ENCODE measurements at places on chromosomes 4 and X. TPM values are rescaled to one million over a fixed set of nuclear protein-coding genes. Genes with fewer than 3 reads are reported as not detected.

XKRX gene
- not detected for total RNA-seq

PARM1 gene
- 23.3 TPM for total RNA-seq

CENPI gene
- 1.8 TPM for total RNA-seq

BTK gene
- 3.5 TPM for total RNA-seq

CLNK gene
- total RNA-seq: not detected

DMP1 gene
- total RNA-seq: not detected

HTN3 gene
- not detected for total RNA-seq

- DNase-seq: no peak
- no peak overlapping the region for H3K4me3 ChIP-seq
- H3K27me3 ChIP-seq: no peaks in the 10 kb centered on the region
- no peaks in the 10 kb centered on the region for H3K4me1 ChIP-seq
Measured at GRCh38 chrX:46354481-46354880, 190.7 kb downstream of the ZNF674 start.

GRCh38 chrX:72270316-72270866 lies 6.7 kb downstream of the RPS4X start:
- no peak for DNase-seq
- H3K27ac ChIP-seq: peak overlapping the region; percentile 14
- no peaks in the 10 kb centered on the region for H3K27me3 ChIP-seq
- H3K4me3 ChIP-seq: no peak overlapping the region
- peaks cover 73% of the 10 kb centered on the region for H3K36me3 ChIP-seq
- peaks cover 34% of the 10 kb centered on the region for H3K4me1 ChIP-seq

DNA sequence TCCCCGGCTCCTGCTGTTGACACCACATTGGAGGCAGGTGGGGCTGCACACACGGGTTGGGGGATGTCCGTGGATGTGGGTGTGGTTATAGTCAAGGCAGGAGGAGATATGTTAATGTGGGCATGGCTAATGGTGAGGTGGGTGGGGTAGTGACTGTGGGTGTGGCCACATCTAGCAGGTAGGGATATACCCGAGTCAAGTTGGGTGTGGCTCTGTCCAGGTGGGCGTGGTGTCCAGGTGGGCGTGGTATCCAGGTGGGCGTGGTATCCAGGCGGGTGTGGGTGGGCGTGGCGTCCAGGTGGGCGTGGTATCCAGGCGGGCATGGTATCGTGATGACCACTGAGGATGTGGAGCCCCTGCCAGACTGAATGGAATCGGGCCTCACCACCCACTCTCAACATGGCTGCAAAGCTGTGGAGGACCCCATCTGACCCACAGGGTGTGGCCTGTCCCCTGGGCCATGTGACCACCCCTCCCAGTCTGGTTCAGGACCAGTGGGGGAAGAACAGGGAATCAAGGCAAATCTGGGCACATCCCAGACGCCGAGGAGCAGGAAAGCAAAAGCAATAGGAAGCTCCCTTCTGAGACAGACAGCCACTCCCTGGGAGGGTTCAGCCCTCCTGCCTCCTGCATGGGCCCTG lies 21.0 kb downstream of the MAN2B2 start:
- no peaks in the 10 kb centered on the region for H3K4me1 ChIP-seq
- no peak overlapping the region for H3K27ac ChIP-seq
- H3K27me3 ChIP-seq: no peaks in the 10 kb centered on the region
- H3K4me3 ChIP-seq: no peak overlapping the region
- DNase-seq: no peak

DNA sequence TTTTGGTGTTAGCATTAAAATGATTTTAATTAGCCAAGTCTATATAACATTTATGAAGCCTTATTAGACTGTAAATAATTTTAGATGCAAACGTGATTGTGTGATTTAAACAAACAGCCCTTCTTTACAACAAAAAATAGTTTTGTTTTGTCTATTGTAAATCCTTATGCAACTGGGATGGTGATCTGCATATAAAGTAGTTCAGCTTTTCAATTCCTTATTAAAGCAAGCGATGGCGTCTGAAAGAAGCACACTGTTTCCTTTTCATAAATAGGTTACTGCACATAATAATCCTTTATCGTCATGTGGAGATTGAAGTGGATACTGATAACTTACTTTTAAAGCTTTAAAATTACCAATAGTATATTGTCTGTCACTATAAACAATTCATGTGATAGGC lies 8.8 kb downstream of the SLITRK2 start:
- no peak overlapping the region for H3K4me3 ChIP-seq
- DNase-seq: no peak
- H3K27ac ChIP-seq: no peak overlapping the region

DNA sequence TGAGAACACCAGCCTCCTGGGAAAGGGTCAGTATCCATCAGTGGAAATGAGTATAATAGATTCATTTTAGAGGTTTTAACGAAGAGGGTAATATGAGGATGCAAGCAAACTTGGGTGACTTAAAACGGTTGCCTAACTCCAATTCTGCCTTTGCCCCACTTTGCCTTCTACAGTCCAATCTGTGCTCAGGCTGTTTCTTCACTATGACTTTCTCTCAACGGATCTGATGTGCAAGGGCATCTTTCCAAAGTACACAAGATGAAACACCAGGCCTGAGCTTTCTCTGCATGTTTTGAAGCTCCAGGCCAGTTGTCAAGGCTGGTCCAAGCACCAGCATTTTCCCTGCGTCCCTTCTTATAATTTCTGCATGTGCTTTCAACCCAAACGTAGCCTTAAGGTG lies 68.0 kb upstream of the TMEM164 start:
- H3K27me3 ChIP-seq: no peaks in the 10 kb centered on the region
- H3K4me1 ChIP-seq: no peaks in the 10 kb centered on the region
- no peaks in the 10 kb centered on the region for H3K36me3 ChIP-seq
- H3K4me3 ChIP-seq: no peak overlapping the region

GRCh38 chr4:16626945-16627344 lies 271.5 kb downstream of the LDB2 start:
- DNase-seq: no peak
- no peak overlapping the region for H3K27ac ChIP-seq
- peaks cover 13% of the 10 kb centered on the region for H3K4me1 ChIP-seq
- no peaks in the 10 kb centered on the region for H3K36me3 ChIP-seq
- no peaks in the 10 kb centered on the region for H3K27me3 ChIP-seq

DNA sequence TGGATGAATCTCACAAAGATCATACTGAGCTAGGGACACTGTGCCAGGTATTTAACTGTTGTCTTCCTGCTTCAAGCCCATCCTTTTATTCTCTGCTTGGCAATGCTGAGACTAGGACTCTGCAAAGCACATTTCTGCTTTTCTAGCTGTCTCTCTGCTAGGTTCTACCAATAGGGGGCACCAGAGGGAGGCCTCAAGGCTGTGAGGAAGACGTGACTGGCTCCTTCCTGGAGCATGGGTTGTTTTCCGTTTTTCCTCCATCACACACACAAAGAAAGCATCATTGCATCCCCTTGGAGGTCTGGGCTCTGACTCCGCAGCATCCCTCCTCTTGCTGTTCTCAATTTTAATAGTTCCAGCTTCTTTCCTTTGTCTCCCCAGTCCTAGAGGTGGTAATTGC lies 10.9 kb upstream of the DCTD start:
- no peaks in the 10 kb centered on the region for H3K36me3 ChIP-seq
- H3K4me3 ChIP-seq: no peak overlapping the region
- no peak overlapping the region for H3K27ac ChIP-seq
- DNase-seq: no peak

- no peak for DNase-seq
- H3K27ac ChIP-seq: no peak overlapping the region
- no peaks in the 10 kb centered on the region for H3K4me1 ChIP-seq
- no peaks in the 10 kb centered on the region for H3K36me3 ChIP-seq
- no peak overlapping the region for H3K4me3 ChIP-seq
Measured at GRCh38 chr4:62912531-62912930, 1496.7 kb downstream of the TECRL start.

DNA sequence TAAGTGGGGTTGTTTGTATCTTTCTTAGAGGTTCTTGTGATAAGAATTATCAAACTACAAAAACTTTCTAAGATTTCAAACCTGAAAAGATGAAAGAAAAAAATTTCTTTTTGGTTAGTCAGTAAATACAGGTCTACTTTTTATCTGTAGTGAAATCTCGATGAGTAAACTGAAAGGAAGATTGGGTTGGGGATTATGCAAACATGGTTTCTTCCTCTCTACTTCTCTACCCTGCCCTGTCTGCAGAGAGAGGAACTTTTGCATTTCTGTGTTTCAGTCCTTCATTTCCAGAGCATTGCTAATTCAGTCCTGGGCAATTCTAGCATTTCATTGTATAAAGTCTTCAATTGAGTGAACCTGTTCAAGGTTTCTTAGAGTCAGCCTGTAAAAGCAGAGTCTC lies 51.6 kb upstream of the IL2 start:
- no peak overlapping the region for H3K4me3 ChIP-seq
- H3K4me1 ChIP-seq: no peaks in the 10 kb centered on the region
- H3K36me3 ChIP-seq: no peaks in the 10 kb centered on the region
- no peaks in the 10 kb centered on the region for H3K27me3 ChIP-seq
- H3K27ac ChIP-seq: no peak overlapping the region
- DNase-seq: no peak

- H3K4me3 ChIP-seq: no peak overlapping the region
- no peaks in the 10 kb centered on the region for H3K4me1 ChIP-seq
- H3K36me3 ChIP-seq: no peaks in the 10 kb centered on the region
- no peak for DNase-seq
Measured at GRCh38 chr4:138235419-138235952, 6.7 kb downstream of the SLC7A11 start.

- no peak overlapping the region for H3K4me3 ChIP-seq
- H3K36me3 ChIP-seq: no peaks in the 10 kb centered on the region
- no peaks in the 10 kb centered on the region for H3K27me3 ChIP-seq
- no peaks in the 10 kb centered on the region for H3K4me1 ChIP-seq
- no peak for DNase-seq
Measured at GRCh38 chr4:176979416-176979815, 186.7 kb upstream of the VEGFC start.

DNA sequence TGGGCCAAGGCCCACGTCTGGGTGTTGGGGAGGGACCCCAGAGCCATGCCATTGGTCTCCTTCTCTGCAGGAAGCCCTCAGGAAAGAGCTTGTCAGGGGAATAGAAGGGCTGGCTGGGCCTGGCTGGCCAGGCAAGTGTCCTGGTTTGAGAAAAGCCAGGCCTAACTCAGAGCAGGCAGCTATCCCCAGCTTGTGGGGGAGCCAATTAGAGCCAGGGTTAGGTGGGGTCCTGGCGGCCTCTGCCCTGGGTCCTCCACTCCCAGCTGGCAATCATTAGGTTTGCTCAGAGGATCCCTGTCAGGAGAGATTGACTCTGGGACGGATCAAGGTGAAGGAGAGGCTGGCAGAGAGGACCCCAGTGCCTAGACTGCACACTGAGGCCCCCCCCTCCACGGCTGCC lies 64.8 kb downstream of the PJA1 start:
- no peaks in the 10 kb centered on the region for H3K36me3 ChIP-seq
- no peak overlapping the region for H3K4me3 ChIP-seq
- H3K27me3 ChIP-seq: no peaks in the 10 kb centered on the region
- no peak for DNase-seq

GRCh38 chr4:119823045-119823444 lies 194.4 kb upstream of the PDE5A start:
- no peak overlapping the region for H3K4me3 ChIP-seq
- no peaks in the 10 kb centered on the region for H3K27me3 ChIP-seq
- no peak for DNase-seq
- no peaks in the 10 kb centered on the region for H3K36me3 ChIP-seq

- no peaks in the 10 kb centered on the region for H3K27me3 ChIP-seq
- no peak for DNase-seq
- no peak overlapping the region for H3K27ac ChIP-seq
Measured at GRCh38 chr4:4775493-4776004, 83.9 kb upstream of the MSX1 start.

GRCh38 chr4:8639021-8639420 lies 46.5 kb downstream of the CPZ start:
- H3K27ac ChIP-seq: no peak overlapping the region
- no peaks in the 10 kb centered on the region for H3K4me1 ChIP-seq
- no peak for DNase-seq
- H3K36me3 ChIP-seq: no peaks in the 10 kb centered on the region
- no peaks in the 10 kb centered on the region for H3K27me3 ChIP-seq

DNA sequence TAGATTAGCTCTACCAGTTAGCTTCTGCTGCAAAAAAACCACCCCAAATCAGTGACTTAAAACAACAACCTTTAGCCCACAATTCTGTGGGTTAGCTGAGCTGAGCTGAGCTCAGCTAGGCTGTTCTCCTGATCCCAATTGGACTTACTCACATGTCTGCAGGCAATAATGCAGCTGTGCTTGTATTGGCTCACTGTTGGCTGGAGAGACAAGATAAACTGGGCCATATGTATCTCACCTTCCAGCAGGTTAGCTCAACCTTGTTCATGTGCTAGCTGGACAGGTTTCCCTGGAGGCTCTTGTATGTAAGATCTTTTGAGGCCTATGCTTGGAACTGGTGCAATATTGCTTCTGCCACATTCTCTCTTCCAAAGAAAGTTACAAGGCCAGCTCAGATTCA lies 261.5 kb upstream of the ADGRL3 start:
- DNase-seq: no peak
- no peaks in the 10 kb centered on the region for H3K36me3 ChIP-seq
- H3K4me1 ChIP-seq: no peaks in the 10 kb centered on the region
- no peak overlapping the region for H3K27ac ChIP-seq
- no peaks in the 10 kb centered on the region for H3K27me3 ChIP-seq

DNA sequence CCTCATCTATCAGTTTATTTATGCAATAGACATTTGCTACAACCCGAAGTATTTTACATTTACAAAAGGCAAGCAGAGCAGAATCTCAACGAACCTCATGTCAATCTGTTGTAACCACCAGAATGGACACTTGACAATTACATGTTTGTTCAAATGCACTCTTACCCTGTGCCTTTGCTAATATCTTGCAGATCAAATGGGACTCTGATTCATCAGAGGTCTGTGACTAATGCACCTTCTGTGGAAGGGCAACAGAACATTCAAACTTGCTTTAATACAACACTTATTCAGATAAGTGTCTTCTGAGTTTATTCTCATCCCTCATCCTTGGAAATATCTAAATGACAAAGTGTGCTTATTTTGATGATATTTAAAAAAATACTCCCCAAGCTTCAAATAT lies 644.7 kb upstream of the PCDH10 start:
- no peak overlapping the region for H3K27ac ChIP-seq
- no peaks in the 10 kb centered on the region for H3K36me3 ChIP-seq
- H3K4me3 ChIP-seq: no peak overlapping the region
- H3K27me3 ChIP-seq: no peaks in the 10 kb centered on the region

- peaks cover 7% of the 10 kb centered on the region for H3K4me1 ChIP-seq
- H3K36me3 ChIP-seq: no peaks in the 10 kb centered on the region
- H3K27ac ChIP-seq: no peak overlapping the region
Measured at GRCh38 chr4:82989575-82990429, 20.8 kb downstream of the LIN54 start.

- no peak overlapping the region for H3K4me3 ChIP-seq
- H3K4me1 ChIP-seq: no peaks in the 10 kb centered on the region
- H3K27me3 ChIP-seq: no peaks in the 10 kb centered on the region
- DNase-seq: no peak
Measured at GRCh38 chrX:22323541-22323940, 50.8 kb downstream of the CBLL2 start.

- H3K27me3 ChIP-seq: no peaks in the 10 kb centered on the region
- H3K36me3 ChIP-seq: no peaks in the 10 kb centered on the region
- no peaks in the 10 kb centered on the region for H3K4me1 ChIP-seq
- no peak for DNase-seq
- H3K4me3 ChIP-seq: no peak overlapping the region
Measured at GRCh38 chr4:108060164-108060563, 70.5 kb downstream of the HADH start.

Data from esophagus muscularis mucosa (tissue), 4 donors.